ENCODE measurements at places on chromosomes 16 and 17.

- no peak for DNase-seq
These were observed 13.6 kb downstream of the CLEC16A start for GRCh38 chr16:10957771-10958482.

DNA sequence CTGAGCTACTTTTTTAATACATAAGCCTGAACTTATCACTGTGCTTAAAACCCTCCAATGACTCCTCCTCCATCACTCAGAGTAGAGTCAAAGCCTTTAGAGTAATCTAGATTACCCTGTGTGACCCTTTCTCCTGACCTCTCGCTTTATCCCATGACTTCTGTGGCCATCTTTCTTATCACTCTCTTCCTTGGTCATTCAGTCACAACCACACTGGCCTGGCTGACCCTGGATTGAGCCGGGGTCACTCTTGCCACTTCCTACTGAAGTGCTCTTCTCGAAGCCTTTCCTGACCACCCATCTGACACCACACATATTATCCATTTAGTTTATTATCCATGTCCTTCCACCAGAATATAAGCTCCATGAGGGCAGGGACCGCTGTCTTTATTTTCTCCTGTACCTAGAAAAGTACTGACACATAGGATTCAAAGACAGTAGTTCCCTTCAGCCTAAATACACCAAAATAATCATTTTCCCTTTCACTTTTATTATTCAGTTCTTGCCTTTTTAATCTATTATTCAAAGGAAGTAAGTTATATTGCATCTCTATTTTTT, 28.0 kb upstream of the ABCA9 start:
- no peak for DNase-seq

DNA sequence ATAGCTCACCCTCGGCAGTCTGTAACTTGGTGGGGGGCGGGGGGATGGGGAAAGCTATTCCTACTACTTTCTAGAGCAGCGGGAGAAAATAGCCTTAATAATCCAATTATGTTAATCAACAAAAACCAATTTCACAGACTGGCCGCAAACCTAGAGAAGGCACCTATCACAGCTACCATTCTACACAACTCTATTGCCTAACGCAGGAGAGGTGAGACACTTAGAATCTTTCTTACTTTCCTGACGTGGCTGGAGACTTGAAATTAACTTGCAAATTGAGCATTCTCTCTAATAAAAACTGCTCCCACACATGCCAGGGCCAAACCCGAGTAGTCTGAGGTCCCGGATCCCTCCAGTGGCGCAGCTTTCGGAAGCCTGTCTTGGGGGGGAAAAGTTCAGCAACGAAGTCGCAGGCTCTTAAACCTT, 794 bp downstream of the SMG6 start:
- DNase-seq: no peak

DNA sequence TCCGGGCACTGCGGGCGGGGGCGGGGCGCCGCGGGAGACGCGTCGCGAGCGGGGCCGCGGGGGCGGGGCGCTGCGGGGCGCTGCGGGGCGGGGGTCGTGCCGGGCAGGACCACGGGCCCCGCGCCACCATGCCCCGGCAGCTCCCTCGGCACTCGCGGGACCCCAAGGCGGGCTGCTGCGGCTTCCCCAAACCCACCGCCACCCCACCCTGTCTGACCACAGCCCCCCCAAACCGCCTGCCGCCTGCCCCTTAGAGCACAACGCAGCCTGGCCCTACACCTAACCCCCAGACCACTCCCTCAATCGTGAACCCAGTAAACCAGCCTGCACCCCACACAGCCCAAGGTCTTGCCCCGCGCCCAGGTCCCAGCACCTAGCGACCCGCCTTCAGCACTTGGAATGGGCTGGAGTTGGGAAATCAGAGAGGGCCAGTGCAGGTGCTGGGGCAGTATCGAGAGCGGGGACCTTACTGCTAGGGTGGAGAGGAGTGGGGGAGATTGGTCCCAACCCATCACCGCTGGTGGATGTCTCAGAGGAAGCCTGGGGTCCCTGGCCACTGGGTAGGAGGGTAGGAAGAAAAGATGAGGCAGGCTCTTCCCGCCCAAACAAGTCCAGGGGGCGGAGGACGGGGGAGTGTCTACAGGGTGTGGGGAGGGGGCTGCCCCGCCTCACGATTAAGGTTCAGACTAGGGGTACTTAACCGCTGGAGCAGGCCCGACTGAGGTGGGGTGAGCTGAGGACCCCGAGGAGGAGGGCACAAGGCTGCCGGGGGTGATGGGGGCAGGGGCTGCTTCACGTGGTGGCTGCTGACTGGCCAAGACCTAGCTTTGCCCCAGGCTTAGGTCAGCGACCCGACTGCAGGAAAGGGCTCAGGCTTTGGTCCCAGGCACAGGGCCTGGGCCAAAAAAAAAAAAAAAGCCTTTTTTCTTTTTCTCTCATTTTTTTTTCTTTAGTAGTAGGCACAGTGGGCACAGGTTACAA, 539 bp upstream of the VAMP2 start:
- no peak for DNase-seq

GRCh38 chr17:47851764-47852112, 775 bp upstream of the SP6 start:
- DNase-seq: no peak

DNA sequence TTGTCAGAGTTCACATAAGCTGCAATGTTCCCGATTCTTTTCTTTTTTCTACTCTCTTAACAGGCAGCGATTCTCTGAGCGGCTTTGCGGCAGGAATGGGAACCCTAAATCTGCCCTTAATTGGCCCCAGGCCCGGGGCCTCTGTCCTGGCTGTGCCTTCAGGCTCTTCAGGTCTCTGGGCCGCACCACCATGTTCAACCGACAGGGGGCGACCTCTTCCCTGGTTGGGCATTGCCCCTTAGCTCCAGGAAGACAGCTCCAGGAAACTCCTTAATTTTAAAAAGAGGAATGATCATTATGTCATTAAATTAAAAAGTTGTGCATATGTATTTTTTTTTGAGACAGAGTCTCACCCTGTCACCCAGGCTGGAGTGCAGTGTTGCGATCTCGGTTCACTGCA, 20.3 kb downstream of the CACNG5 start:
- DNase-seq: peak; percentile 3

DNA sequence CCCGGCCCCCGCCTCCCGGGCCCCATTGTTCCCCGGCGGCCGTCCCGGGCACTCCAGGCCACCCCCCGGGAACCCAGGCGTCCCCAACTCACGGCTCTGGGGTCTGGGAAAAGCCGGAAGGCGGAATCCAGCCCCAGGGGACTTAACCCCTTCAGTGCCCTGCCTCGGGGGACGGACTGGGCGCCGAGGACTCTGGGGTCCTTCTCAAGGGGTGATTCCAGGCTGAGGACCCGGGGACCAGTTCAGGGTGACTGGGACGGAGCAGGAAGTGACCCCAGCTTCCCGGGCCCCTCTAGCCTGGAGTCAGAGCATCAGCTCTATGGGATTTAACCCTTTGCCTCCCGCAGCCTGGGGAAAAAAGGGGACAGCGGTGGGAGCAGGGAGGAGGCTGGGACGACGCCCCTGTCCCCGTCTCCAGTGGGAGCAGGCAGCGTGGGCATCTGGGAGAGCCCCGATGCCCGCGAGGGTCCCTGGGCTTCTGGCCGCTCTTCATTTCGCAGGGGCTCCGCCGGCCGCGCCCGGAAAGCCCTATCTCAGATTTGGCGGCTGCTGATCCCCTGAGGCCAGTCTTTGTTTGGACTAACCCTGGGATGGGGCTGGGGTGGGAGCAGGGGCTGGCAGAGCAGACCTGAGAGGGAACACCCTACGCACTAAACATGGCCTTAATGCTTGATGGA, at the start of gene ZNF629:
Gene ZNF629, minus strand, starts transcription at position 270 of the 677 bp plus-strand sequence. CDS start 2,723 bp downstream, outside the sequence.
- no peak for DNase-seq

- peak; percentile 87 for DNase-seq
These were observed 21.1 kb downstream of the WIPI1 start for GRCh38 chr17:68435876-68436842.

DNA sequence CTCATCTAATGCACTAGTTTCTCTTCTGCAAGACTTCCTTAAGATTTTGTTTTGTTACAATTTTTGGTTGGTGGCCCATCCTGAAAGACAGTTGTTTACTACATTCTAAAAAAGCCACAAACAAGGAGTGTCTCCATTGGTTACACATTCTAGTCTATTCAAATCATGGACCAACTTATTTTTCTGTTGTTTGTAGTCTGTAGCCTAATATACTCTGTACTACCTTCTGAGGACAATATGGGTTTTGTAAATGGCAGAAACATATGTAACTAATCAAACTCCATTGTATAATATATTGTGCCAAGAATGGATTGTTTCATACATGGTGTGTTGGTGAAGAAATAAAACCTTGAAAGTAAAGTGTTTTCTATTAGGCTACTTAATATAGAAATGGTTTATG, 79.5 kb upstream of the DHX40 start:
- no peak for DNase-seq

DNA sequence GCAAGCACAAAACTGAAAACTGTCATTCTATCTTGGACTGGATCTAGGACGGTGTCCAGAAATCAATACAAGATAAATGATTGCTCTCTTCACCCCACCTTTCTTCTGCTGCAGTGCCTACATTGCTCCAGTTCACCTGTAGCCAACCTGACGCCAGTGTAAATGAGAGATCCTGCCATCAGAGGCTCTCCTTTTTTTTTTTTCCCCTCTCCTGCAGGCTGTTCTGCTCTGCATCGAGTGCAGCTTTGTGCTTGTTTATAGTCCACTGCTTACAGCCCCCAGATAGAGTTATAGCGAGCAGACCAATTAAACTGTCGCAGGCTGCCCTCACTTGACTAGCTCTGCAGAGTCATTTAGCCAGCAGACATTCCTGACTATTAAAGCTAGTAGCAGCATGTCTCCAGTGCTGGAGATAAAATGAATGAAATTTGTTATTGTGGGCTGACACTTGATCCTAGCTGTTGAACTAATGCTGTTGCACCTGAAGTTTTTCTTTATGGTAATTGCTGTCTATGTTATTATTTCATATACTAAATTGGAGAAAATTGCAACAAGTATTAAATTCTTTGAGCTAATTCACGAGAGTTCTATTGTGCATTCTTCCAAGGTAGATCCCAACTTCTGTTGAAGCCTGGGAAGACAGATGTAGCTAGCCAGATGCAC, 257.1 kb downstream of the FTO start:
- DNase-seq: no peak

DNA sequence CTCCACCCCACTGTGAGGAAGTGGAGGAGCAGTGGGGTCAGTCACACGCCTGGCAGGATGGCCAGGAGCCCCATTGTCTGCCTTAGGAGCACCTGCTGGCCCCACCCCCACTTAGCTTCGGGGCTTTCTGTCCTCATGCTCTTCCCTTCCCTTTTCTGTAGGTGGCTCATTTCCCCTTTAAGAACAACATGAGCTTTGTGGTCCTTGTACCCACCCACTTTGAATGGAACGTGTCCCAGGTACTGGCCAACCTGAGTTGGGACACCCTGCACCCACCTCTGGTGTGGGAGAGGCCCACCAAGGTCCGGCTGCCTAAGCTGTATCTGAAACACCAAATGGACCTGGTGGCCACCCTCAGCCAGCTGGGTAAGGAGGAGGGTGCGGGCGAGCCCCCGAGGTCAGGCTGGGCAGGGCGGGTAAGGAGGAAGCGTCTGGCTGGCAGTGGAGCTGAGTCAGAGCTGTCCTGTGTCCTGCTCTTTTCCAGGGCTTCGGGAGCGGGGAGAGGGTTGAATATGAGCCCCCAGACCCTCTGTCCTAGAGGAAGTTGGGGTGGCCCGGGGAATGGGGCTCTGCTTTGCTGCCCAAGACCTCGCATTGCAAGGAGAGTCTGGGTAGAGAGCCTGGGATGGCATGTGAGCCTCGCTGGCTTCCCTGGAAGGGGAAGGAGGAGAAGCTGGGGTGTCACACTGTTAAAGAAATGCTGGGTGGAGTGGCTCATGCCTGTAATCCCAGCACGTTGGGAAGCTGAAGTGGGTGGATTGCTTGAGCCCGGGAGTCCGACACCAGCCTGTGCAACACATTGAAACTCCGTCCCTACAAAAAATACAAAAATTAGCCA, 9.2 kb upstream of the SERPINF1 start:
- no peak for DNase-seq

DNA sequence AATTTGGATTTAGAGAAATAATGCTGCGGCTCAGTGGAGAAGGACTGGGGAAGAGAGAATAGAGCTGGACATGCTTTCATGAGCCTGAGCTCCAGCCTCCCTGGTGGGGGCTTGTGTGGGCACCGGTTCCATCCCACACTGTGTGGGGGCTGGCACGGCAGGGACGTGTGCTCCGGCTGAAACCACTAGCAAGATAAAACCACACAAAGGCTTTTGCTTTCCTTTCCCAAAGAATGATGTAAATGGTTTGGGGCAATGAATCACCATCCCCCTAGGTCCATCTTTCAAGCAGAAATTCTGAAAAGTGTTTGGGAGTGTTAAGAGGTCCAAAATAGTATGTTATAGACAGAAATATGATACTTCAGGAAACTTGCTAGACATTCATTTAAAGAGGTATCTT, 77.0 kb downstream of the CDH11 start:
- DNase-seq: no peak

DNA sequence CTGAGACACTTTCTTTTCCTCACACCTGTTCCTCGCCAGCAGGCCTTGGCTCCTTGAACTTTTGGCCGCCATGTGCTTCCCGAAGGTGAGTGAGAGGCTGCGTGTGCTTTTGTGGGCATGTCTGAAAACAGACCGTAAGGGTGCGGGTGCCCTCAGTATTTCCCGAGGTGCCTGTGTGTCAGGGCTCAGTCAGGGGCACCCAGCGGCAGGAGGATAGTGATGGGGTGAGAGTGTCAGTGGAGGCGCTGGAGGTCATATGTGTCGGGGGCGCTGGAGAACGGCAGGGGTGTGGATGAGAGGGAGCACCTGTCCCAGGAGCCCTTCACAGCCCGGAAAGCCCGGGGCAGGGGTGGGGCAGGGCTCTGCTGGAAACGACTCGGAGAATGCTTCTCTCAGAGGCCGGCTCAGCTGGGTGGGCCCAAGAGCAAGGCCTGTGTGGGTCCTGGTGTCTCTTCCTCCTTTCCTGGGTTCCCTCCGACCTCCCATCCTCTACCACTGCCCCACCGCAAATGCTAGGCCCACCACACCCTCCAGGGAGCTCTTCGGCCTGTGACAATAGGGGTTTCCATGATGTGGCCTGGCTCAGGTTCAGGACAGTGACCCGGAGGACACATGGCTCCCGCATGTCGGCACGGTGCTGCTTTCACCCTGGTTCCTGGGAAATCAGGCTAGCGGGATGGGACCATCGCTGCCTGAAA, 451 bp downstream of the IL32 start:
- no peak for DNase-seq

DNA sequence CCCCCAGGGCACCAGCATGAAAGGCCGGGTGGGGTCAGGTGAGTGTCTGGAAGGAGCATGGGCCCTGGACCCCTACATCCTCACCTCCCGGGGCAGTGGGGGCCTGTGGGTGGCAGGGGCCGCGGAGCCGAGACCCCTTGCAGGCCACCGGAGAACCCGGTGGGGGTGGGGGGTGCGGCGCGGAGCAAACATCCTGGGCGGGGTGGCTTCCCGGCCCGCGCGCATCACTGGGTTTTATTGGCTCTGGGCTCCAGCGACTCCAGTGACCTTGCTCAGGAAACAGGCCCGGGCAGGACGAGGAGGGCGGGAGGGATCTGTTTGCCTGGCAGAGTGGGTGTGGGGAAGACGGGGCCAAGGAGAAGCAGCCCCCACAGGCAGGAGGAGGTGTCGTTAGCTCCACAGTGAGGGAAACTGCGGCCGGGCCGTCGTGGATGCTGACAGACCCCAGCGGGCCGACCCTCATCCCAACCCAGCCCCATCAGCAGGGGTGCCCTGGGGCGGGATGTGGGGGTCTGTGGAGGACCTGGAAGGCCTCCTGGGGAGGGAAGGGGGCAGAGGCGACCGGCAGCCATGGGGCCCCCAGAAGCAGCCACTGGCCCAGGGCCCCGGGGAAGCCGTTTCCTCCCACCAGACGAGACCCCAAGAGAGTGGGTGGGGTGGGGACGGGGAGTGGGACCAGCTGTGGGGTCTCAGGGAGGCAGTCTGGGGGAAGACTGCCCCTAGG, 10.6 kb downstream of the SSTR5 start:
- no peak for DNase-seq

Data from Jurkat, Clone E6-1 (cell line).